Thoracic aorta (tissue), 2 donors: ENCODE measurements at places on chromosomes 7 and 10.

GRCh38 chr7:40077849-40078248 is 56.6 kb downstream of the MPLKIP start:
- DNase-seq: no peak

- no peak for DNase-seq
Measured at GRCh38 chr10:79247373-79248137, 99.7 kb upstream of the PPIF start.

GRCh38 chr10:9024210-9024609 is 969.7 kb downstream of the GATA3 start:
- DNase-seq: no peak

DNA sequence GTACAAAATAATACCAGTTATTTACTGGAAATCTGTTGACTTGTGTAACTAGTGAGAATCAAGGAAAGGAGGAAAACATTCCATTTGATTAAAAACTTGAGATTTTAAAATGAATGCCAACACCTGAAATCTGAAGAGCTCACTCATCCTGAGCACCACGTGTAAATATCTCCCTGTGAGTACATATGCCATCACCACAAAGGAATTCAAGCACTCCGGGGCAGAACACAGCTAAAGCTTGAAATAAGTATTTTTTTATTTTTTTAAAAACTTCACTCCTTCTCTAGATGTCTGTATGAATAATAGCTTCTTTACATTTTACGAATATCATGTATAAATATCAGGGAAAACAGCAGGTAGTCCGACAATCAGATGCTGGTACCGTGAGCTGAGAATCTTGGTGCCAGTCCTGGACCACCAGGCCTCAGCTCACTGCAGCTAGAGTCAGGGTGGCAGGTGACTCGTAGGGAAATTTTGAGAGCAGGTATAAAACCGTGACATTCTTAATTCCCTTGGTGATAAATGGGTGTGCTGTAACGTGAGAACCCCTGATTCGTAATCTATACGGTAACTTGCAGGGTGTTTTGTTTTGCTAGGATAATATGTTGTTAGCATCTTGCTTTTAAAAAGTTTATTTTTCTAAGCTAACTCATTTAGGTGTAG is 12.7 kb downstream of the LMTK2 start:
- no peak for DNase-seq

DNA sequence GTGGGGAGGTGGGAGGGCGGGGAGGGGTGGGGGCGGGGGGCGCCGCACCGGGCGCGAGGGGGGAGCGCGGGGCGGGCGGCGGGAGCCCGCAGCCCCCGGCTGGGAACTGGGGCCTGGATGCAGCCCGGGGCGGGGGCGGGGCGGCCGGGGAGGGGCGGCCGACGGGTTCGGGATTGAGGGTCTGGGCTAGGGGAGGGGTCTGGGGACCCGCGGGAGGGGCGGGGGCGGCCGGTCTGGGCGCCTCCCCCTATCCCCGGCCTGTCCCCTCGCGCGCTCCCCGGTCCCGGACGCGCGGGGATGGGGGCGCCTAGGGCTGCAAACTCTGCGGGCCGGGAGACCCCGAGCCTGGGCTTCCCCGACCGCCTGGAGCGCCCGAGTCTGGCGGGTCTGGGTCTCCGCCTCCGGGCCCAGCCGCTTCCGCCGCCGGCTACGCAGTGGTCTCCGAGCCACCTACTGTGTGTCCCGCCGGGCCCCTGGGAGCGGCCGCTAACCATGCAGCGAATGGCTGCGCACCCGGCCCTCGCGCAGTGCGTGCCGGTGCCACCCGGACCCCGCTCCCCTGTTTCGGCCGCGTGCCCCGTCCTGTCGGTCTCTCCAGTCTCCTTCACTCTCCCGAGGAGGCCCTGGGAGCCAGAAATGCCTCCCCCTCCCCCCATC is 375 bp upstream of the FGF8 start:
- no peak for DNase-seq

DNA sequence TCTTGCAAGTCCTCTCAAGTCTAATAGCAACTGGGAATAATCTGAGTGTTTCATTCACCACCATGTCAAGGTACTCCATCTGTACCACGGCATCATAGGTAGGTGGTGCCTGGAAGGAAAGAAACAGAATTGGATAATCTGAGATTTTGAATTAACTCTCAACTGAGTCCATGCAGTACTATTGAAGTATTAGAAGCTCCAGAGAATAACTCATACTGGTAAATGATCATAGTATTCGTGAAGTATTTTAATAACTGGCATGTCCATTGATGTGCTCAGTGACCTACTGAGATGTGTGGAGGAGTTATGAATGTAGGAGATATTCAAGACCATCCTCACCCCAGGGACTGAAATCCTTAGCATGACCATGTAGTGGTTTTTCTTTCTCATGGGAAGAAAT is 27.1 kb downstream of the CYP3A5 start:
- no peak for DNase-seq

GRCh38 chr7:47908720-47909119 is 39.5 kb downstream of the PKD1L1 start:
- no peak for DNase-seq

DNA sequence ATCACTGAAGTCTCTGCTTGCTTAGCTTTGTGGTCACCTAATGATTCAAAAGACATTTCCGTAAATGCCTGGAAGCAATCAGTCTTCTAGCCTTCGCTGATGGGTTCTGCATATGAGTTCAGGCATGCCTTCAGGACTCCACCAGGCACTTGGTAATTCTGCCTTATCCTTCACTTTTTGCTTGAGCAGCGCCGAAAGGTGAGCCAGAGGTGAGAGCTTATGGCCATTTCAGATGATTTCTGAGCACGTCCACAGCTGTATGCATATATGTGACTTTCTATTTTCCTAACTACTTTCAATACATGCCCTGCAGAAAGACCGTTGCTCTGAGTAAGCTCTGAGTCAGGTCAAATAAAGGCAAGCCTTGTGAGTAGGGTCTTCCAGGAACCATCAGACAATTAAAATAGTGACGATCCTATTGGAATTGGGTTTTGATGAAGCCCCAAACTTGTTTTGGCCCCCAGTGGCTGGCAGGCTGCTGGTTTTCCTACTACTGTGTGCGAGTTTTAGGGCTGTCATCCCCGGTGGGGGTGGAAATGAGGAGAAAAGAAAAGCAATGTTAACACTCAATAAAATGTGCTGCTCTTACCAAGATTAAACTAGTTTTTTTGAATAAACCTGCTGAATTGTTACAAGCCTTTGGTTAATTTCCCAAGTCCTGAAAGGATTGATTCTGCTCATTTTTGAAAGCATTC is 154.4 kb upstream of the AKR1E2 start:
- DNase-seq: no peak

DNA sequence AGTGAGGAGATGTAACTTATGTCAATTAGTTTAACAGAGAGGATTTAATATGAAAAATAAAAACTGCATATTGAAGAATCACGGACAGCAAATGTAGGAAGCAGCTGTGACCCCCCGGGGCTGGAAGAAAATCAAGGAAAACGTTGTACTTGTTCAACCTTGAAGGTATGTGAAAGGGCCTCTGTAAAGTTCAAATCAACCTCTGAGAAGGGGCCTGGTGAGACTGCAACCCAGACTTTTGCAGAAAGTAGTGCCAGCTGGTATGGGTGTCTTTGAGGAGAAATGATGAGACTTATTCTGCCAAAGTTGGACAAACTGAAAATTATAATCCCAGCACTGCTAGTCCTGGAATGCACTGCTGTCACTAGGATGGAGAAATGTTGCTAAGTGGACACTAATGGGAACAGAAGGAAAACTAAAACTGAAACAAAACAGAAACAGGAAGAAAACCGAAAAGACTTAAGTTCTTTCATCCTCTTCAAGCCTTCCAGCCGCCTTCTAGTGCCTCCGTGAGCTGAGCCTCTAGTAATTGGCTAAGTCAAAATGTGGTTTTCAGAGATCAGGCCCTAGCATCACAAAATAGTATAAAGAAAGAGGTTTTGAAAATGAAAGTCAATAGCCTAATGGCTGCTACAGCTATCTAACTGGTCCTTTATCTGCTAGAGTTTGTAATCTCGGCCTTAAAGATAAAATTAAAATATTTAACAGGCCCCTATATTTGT is 253.7 kb upstream of the SORCS1 start:
- no peak for DNase-seq

GRCh38 chr7:23472956-23473843 is 2.9 kb upstream of the IGF2BP3 start:
- no peak for DNase-seq

DNA sequence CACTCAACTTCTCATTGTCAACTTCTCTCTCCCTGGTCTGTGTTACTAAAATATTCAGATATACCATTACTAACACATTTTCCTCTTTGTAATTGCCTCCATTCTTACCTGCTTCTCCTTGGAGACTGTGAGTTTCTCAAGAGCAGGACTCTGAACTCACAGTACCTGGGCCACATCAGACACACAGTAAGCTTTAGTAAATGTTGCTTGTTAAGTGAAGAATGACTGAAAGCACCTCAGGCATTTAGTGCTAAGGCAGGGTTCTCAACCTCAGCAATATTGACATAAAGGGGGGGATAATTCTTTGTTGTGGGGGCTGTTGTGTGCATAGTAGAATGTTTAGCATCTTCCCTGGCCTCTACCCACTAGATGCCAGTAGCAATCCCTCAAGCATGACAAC is 72.0 kb upstream of the RAB11FIP2 start:
- no peak for DNase-seq

DNA sequence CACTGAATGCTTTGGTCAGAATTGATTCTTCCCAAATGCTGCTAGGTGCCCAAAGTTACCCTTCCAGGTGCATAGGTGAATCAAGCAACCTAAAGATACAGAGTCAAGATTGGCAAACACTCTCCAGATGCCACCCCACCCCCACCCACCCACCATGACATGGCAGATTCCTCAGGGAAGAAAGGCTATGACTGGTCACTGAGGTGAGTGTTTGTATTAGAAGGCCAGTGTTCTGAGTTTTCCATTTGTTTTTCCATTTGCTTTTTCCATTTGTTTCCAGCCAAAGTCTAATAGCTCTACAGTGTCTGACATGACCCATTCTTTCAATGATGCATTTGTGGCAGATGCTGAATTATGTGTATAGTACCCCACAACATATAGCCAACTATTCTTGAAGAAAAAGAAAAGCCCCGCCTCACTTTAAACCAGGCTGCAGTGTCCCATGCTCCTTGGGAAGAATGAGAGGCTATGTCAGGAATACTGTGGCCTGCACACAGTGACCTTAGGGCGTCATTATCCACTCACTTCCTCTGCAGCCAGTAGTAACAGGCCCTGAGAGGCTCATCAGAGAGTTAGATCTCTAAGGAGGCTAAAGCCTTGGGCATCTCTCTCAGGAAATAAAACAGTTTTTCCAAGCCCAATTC is 16.1 kb upstream of the HIBADH start:
- no peak for DNase-seq
